ENCODE measurements at places on chromosomes 5 and 9. TPM values are rescaled to one million over a fixed set of nuclear protein-coding genes. Genes with fewer than 3 reads are reported as not detected.

DNA sequence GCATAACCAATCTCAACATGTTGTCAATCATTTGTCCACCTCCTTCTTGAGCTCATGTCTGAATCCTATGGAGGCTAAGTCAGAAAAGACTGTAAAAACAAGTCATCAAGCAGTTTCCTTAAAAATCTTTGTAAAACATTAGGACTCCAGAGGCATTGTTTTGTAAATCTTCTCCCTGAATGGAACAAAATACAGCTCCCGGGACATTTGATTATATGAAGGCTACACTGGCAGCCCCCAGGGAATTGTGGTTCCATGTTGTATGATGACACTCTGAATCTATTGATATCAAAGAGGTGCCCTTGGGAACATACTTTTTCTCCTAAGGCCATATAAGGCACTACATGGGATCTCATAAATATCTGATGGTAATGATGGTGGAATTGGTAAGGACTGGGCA, 83.2 kb upstream of the NUDT12 start:
- H3K4me1 ChIP-seq = no peaks in the 10 kb centered on the region
- no peak overlapping the region for H3K4me3 ChIP-seq
- DNase-seq = no peak

DNA sequence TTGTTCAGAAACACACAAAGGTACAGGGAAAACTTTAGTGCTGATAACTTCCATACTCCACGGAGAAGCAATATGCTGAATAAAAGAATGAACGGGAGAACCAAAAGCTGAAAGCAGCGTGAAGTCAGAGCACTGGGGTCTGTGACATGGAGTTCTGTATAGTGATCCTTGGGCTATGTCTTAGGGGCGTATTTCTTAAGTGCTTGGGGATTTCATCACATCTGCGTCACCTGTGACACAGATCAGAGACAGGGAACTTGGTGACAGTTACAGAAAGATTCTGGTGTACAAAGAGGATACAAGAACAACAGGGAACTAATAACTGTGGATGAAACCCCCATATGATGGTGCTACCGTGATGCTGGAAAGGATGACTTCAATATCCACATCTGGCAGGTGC, 81.9 kb downstream of the MARCHF3 start:
- no peak overlapping the region for H3K27ac ChIP-seq
- H3K4me1 ChIP-seq = no peaks in the 10 kb centered on the region
- H3K36me3 ChIP-seq = no peaks in the 10 kb centered on the region
- DNase-seq = no peak

GRCh38 chr5:105783811-105784210, 1886.9 kb downstream of the EFNA5 start:
- no peaks in the 10 kb centered on the region for H3K4me1 ChIP-seq
- no peaks in the 10 kb centered on the region for H3K36me3 ChIP-seq
- no peak overlapping the region for H3K27ac ChIP-seq
- no peaks in the 10 kb centered on the region for H3K27me3 ChIP-seq
- H3K4me3 ChIP-seq = no peak overlapping the region
- DNase-seq = no peak

- DNase-seq = no peak
- no peaks in the 10 kb centered on the region for H3K27me3 ChIP-seq
- H3K36me3 ChIP-seq = no peaks in the 10 kb centered on the region
- H3K4me3 ChIP-seq = no peak overlapping the region
- no peak overlapping the region for H3K27ac ChIP-seq
- H3K4me1 ChIP-seq = peaks cover 7% of the 10 kb centered on the region
These were observed 16.5 kb downstream of the AQP3 start for GRCh38 chr9:33430942-33431341.

DNA sequence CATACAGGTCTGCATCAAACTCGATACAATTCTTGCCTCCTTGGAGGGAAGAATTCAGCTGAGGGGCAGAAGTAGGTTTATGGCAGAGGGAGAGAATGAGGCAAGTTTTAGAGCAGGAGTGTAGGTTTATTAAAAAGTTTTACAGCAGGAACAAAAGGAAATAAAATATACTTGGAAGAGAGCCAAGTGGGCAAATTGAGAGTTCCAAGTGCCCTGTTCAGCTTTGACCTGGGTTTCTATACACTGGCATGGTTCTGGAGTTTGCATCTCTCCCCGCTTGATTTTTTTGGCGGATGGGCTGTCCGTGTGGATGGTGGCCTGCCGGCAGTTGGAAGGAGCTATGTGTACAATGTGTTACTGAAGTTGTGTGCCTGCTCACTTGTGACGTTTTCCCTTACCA, 116.1 kb downstream of the ALDH1A1 start:
- H3K27ac ChIP-seq = no peak overlapping the region
- no peaks in the 10 kb centered on the region for H3K36me3 ChIP-seq
- no peak for DNase-seq
- H3K4me3 ChIP-seq = no peak overlapping the region
- no peaks in the 10 kb centered on the region for H3K4me1 ChIP-seq

- no peak overlapping the region for H3K4me3 ChIP-seq
- H3K27me3 ChIP-seq = no peaks in the 10 kb centered on the region
- no peaks in the 10 kb centered on the region for H3K36me3 ChIP-seq
These were observed 438.3 kb downstream of the PRELID2 start for GRCh38 chr5:145396888-145397287.

GRCh38 chr5:121429761-121430160, 421.9 kb upstream of the FTMT start:
- H3K27me3 ChIP-seq = no peaks in the 10 kb centered on the region
- no peaks in the 10 kb centered on the region for H3K4me1 ChIP-seq
- DNase-seq = no peak
- H3K27ac ChIP-seq = no peak overlapping the region
- H3K4me3 ChIP-seq = no peak overlapping the region

GRCh38 chr5:63919763-63920478, 42.3 kb downstream of the HTR1A start:
- no peak for DNase-seq
- no peaks in the 10 kb centered on the region for H3K36me3 ChIP-seq
- H3K27me3 ChIP-seq = no peaks in the 10 kb centered on the region
- no peaks in the 10 kb centered on the region for H3K4me1 ChIP-seq
- H3K4me3 ChIP-seq = no peak overlapping the region

- H3K4me1 ChIP-seq = no peaks in the 10 kb centered on the region
- no peak overlapping the region for H3K27ac ChIP-seq
- H3K4me3 ChIP-seq = no peak overlapping the region
- no peak for DNase-seq
These were observed 31.1 kb upstream of the CCDC180 start for GRCh38 chr9:97276310-97276852.

GRCh38 chr5:76363352-76364225, 39.5 kb upstream of the IQGAP2 start:
- peaks cover 7% of the 10 kb centered on the region for H3K4me1 ChIP-seq
- H3K27me3 ChIP-seq = peaks cover 5% of the 10 kb centered on the region
- no peak for DNase-seq
- no peak overlapping the region for H3K4me3 ChIP-seq
- H3K36me3 ChIP-seq = no peaks in the 10 kb centered on the region

DNA sequence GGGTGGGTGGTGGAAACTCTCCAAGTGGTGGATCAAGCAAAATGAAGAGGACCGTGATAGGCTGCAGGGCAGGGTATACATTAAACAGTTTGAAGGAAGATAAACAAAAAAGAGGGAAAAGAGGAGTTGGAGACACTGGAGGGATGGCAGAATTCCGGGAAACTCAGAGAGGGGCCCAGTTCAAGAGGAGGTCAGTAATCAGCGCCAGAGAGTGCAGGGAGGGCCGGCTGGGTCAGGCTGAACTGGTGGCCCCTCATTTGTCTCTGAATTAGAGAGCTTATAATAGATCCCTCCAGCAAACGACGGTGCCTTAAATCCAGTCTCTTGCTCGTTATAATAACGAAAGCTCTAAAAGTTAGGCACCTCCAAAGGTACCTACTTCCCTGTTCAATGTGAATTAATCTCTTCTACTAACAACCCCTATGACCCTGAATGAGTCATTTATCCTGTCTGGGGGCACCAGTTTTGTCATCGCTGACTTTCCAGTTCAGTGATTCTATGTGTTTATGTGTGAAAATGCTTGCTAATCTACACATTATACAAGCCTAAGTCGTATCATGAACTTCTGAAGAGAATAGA, 2.4 kb upstream of the ZSWIM6 start:
- H3K36me3 ChIP-seq = peaks cover 11% of the 10 kb centered on the region
- peaks cover 41% of the 10 kb centered on the region for H3K4me1 ChIP-seq
- H3K4me3 ChIP-seq = peak overlapping the region; percentile 79
- H3K27me3 ChIP-seq = peaks cover 25% of the 10 kb centered on the region
- no peak for DNase-seq

GRCh38 chr5:112977440-112977861, 853 bp downstream of the DCP2 start:
- H3K27ac ChIP-seq = peak overlapping the region; percentile 95
- peaks cover 34% of the 10 kb centered on the region for H3K36me3 ChIP-seq
- no peaks in the 10 kb centered on the region for H3K27me3 ChIP-seq
- H3K4me3 ChIP-seq = peak overlapping the region; percentile 99
- DNase-seq = no peak

DNA sequence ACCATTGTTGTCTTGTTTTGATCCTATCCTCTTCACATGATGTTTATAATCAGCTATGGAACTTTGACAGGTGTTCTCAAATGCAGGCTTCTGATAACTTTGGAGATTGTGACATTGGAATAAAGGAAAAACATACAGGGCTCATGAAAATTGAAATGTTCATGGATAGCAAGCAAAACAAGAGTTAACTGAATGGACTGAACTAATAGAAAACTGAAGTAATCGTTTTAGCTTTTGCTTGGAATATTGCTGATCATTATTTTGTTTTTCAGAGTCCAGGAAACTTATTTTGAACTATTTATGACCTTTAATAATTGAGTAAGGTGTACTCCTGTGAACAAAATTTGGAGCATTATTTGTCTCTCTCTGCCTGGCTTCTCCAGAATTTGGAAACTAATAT, 436.7 kb upstream of the CDH9 start:
- H3K27me3 ChIP-seq = no peaks in the 10 kb centered on the region
- no peak for DNase-seq
- no peak overlapping the region for H3K4me3 ChIP-seq
- no peaks in the 10 kb centered on the region for H3K36me3 ChIP-seq

DNA sequence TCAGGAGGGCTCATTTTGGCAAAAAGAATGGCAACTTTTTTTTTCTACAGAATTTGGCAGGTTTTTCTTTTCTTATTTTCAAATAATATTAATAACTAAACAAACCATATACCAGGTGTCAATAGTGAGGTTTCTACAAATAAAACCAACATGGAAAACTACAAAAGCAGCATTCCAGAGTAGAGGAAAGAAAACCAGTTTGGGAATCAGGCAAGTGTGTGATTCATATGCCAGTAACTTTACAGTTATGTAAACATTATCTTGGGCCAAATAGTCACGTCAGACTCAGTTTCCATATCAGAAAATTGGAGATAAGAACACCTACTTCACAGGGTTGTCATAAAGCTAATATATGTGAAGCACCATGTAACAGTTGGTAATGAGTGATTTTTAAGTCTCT, 51.7 kb downstream of the FBXW11 start:
- peaks cover 42% of the 10 kb centered on the region for H3K4me1 ChIP-seq
- peaks cover 6% of the 10 kb centered on the region for H3K36me3 ChIP-seq
- H3K27ac ChIP-seq = no peak overlapping the region

- H3K27ac ChIP-seq = no peak overlapping the region
- no peak for DNase-seq
- H3K27me3 ChIP-seq = no peaks in the 10 kb centered on the region
These were observed 41.3 kb downstream of the TBCA start for GRCh38 chr5:77734885-77735284.

DNA sequence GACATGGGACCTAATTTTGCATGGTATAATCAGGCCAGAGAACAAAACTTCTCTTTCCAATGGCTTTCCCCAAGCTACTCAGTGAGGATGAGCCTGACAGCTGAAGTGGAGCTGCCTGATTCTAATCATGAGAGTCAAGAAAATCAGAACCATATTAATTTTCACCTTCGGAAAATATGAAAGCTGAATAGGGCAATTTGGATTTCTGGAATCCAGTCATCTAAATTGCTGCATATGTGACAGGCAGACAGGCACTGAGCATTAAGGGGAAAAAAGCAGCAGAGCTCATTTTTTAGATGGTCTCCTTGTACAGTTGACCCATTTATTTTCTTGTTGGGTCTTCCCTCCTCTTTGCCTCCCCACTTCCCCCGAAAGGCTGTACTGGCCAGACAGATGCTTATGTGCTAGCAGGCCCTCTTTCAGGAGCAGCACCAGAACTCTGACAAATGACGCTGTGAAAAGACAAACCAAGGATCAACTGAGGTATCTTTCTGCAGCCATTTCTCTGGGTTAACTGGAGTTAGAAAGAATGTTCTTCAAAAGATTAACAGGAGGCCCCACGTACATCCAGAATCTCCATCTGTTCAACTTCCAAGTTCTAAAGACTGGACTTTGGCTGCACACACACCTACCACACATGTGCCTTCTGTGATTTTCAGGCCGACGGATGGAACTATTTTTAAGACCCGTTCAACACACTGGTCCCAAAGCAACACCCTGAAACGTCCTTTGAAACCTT, 175.2 kb downstream of the DCP2 start:
- no peak overlapping the region for H3K4me3 ChIP-seq
- no peak overlapping the region for H3K27ac ChIP-seq
- no peaks in the 10 kb centered on the region for H3K4me1 ChIP-seq
- no peaks in the 10 kb centered on the region for H3K36me3 ChIP-seq

GRCh38 chr9:135117281-135117680, 29.8 kb downstream of the OLFM1 start:
- no peaks in the 10 kb centered on the region for H3K36me3 ChIP-seq
- no peaks in the 10 kb centered on the region for H3K4me1 ChIP-seq
- no peak for DNase-seq
- H3K27ac ChIP-seq = no peak overlapping the region
- H3K4me3 ChIP-seq = no peak overlapping the region

- H3K36me3 ChIP-seq = no peaks in the 10 kb centered on the region
- no peak for DNase-seq
- H3K4me1 ChIP-seq = peaks cover 18% of the 10 kb centered on the region
- H3K27ac ChIP-seq = no peak overlapping the region
These were observed 63.2 kb downstream of the PAM start for GRCh38 chr5:102818345-102818744.

- peaks cover 8% of the 10 kb centered on the region for H3K4me1 ChIP-seq
- no peak for DNase-seq
- H3K27ac ChIP-seq = no peak overlapping the region
- no peaks in the 10 kb centered on the region for H3K27me3 ChIP-seq
These were observed 69.4 kb downstream of the TNPO1 start for GRCh38 chr5:72885824-72886223.

- no peaks in the 10 kb centered on the region for H3K27me3 ChIP-seq
- H3K27ac ChIP-seq = peak overlapping the region; percentile 73
- peaks cover 79% of the 10 kb centered on the region for H3K4me1 ChIP-seq
These were observed 66.3 kb upstream of the TNFAIP8 start for GRCh38 chr5:119289438-119290044.

Gene PKD2L2
- not detected for total RNA-seq

Gene IL33
- total RNA-seq = not detected

Gene PCSK5
- total RNA-seq = 1.5 TPM

Gene GABRA6
- total RNA-seq = not detected

Gene HTR4
- not detected for total RNA-seq
